GM20000 (cell line): ENCODE measurements at places on chromosomes 5 and 9.

GRCh38 chr9:137669261-137669672, 50.5 kb downstream of the EHMT1 start:
- DNase-seq: no peak

GRCh38 chr5:60738933-60739332, 39.0 kb upstream of the DEPDC1B start:
- no peak for DNase-seq

- no peak for DNase-seq
Observed at GRCh38 chr5:174236070-174236469, 190.6 kb downstream of the NSG2 start.

GRCh38 chr9:4815381-4815956, 22.7 kb downstream of the RCL1 start:
- DNase-seq: no peak

GRCh38 chr9:77725046-77725694, 77.0 kb upstream of the GNA14 start:
- DNase-seq: no peak

DNA sequence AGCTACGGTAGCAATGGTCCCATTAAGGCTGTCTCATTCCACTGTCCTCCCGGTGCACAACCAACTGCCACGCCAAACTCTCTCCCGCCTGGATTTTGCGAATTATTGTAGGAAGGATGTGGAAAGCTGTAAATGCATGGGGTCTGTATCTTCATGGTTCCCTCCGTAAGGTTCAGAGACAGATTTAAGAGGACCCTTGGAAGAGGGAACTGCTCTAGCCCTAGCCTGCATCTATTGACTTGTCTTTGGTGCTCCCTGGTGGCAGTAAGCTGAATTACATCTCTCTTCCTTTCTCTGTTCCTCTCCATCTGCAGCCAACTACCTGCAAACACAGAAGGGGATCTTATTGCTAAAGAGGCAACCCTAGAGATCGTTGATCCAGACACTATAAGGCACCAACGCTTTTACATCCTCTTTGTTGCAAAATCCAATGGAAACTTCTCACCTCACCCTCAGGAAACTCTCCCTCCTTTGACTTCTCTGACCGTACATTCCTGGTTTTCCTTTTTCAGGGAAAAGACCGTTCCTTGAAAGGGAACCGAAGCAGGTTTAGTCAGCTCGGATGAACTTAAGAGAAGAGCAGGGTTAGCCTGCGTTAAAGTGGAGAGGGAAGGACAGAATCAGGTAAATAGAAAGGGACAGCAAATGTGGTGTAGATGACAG, 11.9 kb downstream of the CAPSL start:
- DNase-seq: peak; percentile 62

DNA sequence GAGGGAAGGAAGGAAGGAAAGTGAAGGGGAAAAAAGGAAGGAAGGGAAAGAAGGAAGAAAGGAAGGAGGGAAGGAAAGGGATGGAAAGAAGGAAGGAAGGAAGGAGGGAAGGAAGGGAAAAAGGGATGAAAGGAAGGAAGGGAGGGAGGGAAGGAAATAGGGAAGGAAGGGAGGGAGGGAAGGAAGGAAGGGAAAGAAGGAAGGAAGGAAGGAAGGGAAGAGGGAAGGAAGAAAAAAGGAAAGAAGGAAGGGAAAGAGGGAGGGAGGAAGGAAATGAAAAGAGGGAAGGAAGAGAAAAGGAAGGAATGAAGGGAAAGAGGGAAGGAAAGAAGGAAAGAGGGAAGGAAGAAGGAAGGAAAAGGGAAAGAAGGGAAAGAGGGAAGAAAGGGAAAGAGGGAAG, 136.9 kb downstream of the BARX1 start:
- DNase-seq: no peak

DNA sequence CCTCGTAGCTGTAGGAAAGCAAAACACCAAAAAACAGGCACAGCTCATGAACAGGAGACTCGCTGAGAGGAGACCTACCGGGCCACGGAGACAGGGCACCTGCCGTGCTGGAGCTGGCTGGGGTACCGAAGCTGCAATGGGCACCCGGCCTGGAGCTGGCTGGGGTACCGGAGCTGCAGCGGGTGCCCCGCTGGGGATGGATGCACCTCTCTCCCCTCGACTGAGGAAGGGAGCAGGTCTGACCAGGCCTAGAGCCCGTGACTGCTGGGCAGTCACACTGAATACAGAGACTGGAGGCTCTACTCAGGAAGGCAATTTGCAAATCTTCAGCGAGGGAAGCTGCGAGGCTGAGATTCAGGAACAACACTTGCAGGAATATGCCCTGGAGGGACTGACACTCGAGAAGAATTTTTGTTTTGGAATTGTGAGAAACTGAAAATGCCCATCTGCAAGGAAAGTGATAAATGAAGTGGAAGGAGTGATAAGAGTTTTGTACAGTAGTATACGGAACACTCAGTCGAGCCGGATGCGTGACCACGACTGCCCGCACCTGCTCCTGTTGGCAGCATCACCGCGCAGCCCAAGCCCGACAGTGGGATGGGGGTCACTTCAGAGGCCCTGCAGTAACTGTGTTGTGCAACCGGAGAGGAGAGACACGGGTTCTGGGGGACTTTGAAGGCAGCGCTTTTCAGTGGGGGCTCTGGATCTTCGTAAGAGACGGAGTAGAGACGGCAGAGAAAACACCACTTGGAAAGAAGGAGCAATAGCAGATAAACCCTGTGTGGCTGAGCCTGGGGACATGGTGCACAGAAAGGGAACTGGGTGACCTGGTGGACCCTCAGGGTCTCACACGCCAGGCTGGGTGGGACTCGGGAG, 27.9 kb upstream of the LPCAT1 start:
- no peak for DNase-seq

GRCh38 chr9:93950619-93951601, 4.2 kb downstream of the BARX1 start:
- peak; percentile 59 for DNase-seq

GRCh38 chr9:131393622-131394463, at the start of gene PRRC2B:
Gene PRRC2B, plus strand, starts transcription at chr9:131394086. Its CDS starts 36,059 bp downstream, at chr9:131430145.
- peak; percentile 98 for DNase-seq

GRCh38 chr5:135009736-135010501, 24.1 kb downstream of the PITX1 start:
- no peak for DNase-seq

DNA sequence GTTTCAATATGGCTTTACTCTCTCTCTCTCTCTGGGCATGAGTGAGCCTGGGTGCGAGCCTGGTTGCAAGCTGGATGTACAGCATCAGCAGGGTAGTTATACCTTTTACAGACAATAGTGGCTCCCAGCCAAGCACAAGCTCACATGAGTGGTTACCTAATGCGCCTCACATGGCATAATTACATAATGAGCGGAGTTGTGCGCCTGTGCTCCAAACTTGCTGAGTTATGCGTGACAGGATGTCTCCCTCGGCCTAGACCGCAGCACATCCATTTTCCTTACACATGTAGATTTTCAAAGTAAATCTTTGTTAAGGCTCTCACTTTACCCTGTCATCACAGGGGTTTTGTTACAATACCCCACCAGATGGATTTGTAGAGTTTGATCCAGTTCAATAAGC, 233.5 kb upstream of the WWC1 start:
- DNase-seq: no peak

- DNase-seq: no peak
Observed at GRCh38 chr9:102038006-102038405, 299.6 kb upstream of the GRIN3A start.

DNA sequence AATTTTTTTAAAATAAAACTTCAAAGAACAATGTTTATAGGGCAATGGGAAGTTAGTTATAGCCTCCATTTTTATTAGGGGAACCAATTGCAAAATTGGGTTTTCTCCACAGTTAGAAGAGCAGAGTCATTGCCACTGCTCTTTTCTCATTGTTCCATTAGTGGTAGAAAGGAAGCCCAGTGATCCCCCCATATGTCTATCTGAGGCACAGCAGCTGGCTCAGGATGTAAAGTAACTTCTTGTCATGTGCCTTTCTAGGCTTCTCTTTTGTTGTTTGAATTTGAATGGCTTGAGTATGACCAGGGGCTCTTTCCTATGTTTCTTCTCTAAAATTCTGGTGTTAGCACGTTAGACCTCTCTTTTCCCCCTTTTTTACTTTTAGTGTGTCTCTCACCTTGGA, 61.2 kb downstream of the UBAP1 start:
- DNase-seq: no peak

DNA sequence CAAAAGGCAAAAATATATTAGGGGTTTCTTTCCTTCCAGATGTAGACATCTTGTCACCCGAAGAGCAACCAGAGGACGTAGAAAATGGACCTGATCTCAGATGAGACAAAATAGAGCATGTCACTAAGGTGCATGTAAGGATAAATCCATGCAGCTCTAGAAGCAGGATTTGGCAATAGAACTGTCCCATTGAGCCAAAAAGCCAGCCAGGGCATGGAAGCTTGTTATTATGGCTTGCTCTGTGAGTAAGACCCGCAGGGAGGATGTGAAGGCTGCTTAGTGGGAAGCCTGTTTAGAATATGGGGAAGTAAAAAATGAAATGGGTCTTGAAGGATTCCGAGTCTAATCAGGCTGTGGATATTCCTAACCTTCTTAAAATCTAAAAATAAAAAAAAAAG, 165.6 kb upstream of the MPDZ start:
- DNase-seq: no peak

DNA sequence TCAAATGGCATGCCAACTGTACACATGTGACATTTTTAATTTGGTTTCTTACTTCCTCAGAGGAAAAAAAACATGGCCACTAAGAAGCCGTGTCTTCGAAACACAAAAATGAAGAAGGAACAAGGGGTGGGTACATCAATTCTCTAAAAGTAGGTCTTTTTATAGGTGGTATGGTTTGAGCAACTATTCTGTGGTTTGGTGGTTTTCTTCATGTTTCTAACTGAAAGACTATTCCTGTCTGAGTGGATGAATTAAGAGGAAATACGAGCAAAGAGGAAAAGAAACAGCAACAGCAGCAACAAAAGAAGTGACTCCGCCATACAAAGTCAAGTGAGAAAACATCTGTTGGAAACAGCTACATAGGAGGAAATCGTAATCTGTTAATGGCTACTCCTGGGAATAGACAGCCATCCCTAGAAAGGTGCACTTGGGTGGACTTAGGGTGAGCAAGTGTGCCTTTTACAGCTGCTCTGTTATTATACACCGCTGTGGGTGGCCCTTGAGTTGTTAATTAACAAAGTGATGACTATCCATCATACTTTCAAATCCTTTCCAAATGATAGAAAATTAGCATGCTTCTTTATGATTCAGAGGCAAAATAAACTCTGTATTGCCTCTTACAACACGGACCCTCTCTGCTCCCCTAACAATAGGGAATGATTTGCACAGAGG, 575.8 kb downstream of the TLE1 start:
- DNase-seq: no peak

DNA sequence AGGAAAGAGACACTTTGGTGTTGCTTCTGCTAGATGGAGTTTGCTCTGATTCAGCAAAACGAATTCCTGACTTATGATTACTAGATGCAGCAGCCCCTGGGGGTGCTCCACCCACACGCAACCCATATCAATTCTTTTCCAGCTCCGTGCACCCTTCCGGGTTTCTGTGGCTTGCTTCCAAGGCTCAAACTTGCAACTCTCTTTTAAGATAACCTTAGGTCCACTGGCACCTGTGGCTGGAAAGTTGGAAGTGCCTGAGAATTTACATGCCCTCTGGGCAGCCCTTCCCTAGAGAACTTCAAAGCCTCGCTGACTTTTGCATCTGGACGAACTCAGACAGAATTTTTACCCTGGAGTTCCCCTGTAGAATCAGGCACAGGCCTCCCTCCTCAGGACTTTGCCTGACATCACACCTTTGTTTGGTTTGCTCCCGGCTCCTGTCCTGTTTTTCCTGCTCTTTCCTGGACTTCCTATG, 224.9 kb downstream of the SNX18 start:
- DNase-seq: no peak

DNA sequence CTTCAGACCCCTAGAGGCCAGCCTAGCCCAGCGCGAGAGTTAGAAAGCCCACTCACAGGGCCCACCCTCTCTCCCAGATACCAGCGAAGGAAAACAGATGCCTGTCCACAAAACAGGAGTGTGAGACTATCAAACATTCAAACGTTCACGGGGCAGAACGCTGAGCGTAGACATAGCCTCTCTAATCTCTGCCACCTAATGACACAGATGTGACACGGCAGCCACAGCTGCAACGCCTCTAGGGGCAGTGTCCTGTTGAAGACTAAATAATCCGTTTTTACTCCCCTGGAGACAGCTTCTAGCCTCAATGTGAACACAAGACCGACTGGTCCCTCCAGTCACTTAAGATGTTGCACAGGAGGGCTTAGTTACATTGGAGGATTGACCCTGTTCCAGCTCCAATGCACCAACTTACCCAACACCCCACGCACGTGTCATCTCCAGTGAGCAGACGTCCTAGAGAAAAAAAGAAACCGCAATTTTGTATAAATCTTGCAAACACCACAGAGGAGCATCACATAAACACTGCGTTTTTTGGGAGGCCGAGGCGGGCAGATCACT, 14.3 kb downstream of the DIPK1B start:
- peak; percentile 87 for DNase-seq

- no peak for DNase-seq
Observed at GRCh38 chr5:42799241-42799608, 12.5 kb downstream of the SELENOP start.

- DNase-seq: peak; percentile 66
Observed at GRCh38 chr5:79236362-79236969, 535 bp downstream of the JMY start.

DNA sequence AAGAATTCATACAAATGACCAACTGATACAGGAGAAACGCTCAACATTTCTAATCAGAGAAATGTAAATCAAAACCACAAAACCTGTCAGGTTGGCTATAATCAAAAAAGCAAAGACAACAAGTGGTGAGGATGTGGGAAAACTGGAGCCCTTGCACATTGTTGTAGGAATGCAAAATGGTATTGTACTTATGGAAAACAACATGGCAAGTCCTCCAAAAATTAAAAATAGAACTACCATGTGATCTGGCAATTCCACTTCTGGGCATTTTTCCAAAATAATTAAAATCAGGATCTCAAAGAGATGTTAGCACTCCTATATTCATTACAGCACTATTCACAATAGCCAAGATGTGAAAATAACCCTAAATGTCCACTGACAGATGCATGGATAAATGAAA, 76.1 kb downstream of the FNIP1 start:
- no peak for DNase-seq

GRCh38 chr9:20884985-20885593, 146.4 kb downstream of the HACD4 start:
- peak; percentile 16 for DNase-seq

GRCh38 chr9:102569436-102569835, 425.7 kb upstream of the CYLC2 start:
- no peak for DNase-seq

DNA sequence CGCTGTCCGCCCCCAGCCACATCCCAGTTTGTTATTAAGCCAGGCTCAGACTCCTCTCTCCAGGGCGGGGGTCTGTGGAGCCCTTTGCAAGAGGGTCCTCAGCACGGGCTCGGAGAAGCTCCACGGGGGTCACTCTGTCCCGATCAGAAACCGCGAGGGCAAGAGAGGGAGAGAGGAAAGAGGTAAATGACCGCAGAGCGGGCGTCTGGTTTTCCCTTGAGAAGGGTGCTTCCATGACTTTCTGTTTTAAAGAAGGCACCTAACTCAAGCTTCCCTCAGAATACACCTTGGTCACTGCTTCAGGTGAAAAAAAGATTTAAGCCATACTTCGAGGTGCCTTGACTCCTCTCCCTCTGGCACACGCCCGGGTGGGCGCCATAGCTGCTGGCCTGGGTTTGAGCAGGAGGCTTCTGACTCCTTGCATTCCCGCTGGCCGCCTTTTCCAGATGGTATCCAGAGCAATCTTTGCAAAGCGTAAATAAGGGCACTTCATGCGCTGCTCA, 5.8 kb upstream of the TERT start:
- no peak for DNase-seq

- DNase-seq: peak; percentile 92
Observed at GRCh38 chr5:77645158-77645994, 6.9 kb upstream of the OTP start.

GRCh38 chr5:138603249-138603920, 28.2 kb upstream of the HSPA9 start:
- DNase-seq: peak; percentile 41
